Activated CD4-positive, alpha-beta T cell treated with anti-CD3 and anti-CD28 coated beads, Interleukin-10, Interleukin-2, amounts not matched to agents 100 ng/mL and 50 ng/mL, durations not matched to agents 16 hours and 8 hours (primary cell): ENCODE measurements at places on chromosomes 12 and 14.
A peak's percentile ranks its signal among the peaks of the same experiment; 100 is the strongest.

- no peak for DNase-seq
These were observed 15.1 kb downstream of the FKBP11 start for GRCh38 chr12:48910196-48910595.

GRCh38 chr12:52004042-52004648, 2.6 kb upstream of the TAMALIN start:
- DNase-seq: no peak

GRCh38 chr14:43983721-43984120, 523.4 kb downstream of the FSCB start:
- no peak for DNase-seq

DNA sequence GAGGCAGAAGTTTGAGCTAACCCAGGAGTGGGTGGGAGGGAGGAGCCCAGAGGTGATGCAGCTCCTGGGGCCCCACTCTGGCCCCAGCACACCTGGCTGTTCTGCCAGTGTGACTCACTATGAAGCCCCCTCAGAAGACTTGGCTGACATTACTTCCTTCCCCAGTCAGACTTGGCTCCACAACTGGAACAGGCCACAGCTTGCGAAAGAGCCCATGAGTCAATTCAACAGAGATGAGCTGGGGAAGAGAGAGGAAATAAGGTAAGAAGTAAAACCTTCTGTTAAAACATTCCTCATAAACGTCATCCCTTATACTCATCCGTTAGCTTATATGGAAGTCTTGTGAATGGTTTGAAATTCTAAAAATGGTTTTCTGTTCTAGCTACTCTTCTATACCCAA, 245.9 kb downstream of the ADAMTS20 start:
- DNase-seq: no peak

DNA sequence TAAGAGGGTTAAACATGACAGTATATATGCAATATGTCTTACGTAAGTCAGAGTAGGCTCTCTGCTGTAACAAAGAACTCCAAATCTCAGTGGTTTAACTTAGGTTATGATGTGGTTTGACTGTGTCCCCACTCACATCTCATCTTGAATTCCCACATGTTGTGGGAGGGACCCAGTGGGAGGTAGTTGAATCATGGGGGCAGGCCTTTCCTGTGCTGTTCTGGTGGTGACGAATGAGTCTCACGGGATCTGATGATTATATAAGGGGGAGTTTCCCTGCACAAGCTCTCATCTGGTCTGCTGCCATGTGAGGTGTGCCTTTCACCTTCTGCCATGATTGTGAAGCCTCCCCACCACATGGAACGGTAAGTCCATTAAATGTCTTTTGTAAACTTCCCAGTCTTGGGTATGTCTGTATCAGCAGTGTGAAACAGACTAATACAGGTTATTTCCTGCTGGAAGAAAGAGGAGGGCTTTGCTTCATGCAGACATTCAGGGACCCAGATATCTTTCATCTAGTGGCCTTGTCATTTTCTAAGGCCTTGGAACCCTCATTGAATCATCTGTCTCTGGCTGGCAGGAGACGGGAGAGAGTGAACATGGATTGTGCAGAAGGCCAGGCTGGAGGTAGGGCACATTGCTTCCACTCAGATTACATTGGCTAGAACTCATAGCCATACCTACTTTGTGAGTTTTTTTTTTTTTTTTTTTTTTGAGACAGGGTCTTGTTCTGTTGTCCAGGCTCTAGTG, 96.1 kb downstream of the CRADD start:
- DNase-seq: peak; percentile 36

- DNase-seq: no peak
These were observed 47.2 kb downstream of the PEBP1 start for GRCh38 chr12:118183155-118183554.

DNA sequence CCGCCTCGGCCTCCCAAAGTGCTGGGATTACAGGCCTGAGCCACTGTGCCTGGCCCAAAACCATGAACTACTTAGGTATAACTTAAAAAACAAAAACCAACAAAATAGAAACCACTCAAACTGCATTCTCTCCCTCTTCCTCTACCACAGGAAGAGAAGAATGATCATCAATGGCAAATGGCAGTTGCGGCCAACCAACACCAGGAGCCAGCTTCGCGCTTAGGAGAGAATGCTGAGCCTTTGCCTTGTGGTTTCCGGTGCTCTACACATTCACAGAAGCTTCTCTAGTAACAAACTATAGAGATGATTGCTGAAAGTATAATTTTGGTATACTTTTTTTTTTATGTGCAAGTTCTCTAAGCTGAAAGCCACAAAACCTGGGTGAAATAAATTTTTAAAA, 17.1 kb downstream of the CATSPERB start:
- DNase-seq: peak; percentile 55

GRCh38 chr14:104700225-104700651, 10.8 kb downstream of the INF2 start:
- DNase-seq: no peak

DNA sequence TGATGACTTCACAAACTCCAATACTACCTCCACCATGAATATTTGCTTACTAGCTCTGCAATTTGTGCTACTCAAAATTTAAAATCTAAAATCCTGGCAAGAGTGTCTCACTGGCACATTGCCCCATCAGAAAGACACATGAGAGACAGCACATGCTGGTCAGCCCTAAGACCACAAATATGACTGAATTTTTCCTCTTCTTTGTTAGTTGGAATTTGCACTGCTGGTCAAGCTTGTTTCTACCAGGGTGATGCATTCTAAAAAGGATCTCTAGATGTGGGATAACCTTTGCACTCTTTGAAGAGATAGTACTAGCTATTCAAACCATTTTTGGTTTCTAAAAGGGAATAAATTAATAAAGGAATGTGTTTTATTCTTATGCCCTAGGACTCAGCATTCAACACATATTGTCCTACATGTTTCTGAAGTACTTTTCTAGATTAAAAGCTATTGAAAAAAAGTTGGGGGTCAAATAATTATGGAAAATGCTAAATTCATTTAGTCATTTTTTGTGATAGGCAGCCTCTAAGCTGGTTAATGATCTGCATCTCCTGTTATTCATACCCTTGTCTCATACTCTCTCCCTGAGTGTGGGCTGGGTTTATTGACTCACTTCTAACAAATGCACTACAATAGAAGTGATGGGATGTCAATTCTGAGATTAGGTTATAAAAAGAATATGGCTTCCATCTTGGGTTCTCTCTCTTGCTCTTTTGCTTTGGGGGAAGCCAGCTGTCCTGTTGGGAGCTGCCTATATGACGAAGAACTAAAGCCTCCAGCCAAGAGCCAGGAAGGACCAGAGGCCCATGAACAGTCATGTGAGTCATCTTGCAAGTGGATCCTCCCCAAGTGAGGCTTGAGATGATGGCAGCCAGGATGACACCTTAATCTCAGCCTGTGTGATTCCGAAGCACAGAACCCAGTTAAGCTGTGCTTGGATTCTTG, 211.5 kb upstream of the CRY1 start:
- DNase-seq: no peak

- no peak for DNase-seq
These were observed 25.5 kb downstream of the EP400 start for GRCh38 chr12:131975228-131975627.

DNA sequence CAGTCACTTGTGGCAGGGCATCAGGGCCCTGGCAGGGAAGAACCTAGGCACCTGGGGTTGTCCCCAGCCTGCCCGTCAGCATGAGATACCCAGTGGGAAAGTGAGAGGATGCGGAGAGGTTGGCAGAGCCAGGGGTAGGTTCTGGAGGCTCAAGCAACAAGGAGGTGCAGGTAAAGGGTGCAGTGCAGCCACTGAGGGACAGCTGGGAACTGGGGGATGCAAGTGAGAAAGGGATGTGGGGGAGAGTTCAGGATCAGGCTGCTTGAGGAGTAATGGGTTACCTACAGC, 18.7 kb downstream of the VASH1 start:
- DNase-seq: no peak

DNA sequence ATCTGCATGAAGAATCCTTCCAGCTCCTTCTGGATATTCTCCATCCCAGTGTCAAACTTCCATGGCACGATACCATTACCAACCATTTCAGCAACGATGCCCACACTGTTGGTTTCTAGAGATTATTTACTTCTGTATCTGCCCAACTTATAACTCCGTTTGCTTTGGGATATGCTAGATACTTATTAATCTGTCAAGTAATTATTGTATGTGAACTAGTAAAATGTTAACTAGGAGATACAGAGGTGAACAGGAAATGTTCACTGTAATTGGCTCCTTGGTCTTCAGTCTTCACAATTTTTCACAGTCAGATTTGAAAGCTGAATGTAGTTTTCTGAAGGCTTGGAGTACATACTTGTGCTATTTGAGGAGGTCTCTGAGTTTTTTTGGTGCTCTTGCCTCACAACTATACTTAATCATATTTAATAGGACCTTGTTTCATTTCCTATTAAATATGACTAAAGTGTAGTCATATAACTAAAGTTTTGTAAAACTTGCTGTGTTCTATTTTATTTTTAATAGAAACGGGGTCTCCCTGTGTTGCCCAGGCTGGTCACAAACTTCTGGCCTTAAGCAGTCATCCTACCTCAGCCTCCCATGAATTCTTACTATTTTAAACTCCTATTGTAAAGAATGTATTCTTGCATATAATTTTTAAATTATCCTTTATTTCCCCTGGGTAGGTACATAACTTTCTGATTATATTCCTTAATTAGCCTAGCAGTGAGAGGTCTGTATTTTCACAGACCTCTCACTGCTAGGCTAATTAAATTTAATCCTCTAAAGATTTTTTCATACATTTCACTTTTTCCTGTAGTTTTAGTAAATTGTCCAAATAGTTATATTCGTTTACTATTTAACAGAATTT, 79.7 kb downstream of the FGD4 start:
- DNase-seq: no peak
